Osteoblast (primary cell): ENCODE measurements at places on chromosomes 2 and 18.

GRCh38 chr2:20723543-20723942, 56.6 kb downstream of the GDF7 start:
- peak; percentile 41 for DNase-seq

DNA sequence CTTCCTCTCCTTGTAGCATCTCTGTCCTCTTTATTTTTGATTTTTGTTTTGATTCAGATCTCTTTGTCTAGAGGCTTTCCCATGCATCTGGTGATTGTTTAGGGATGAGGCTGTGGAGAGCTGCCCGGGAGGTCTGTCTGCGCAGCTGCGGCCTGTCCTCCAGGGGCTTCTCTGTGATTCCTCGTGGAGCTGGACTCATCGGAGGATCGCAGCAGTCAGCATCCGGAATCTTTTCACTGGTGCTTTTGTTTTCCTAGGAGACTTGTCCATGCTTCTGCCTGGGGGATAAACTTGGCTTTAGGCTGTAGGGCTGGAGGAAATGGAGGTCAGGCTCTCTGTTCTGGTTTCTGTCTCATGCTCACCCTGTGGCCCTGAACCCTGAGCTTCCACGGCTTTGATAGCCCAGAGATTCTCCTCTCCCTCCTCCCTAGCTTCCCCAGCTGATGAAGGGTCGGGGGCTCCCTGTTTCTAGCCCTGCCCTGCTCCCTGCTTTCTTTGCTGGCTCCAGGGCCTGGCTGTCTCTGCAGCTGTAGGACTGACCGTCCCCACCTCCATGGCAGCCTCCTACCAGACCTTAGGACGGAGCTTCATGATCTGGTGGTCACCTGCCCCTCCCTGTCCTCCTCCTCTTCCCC, 35.5 kb downstream of the ZNF532 start:
- no peak for DNase-seq

- DNase-seq = peak; percentile 84
Observed at GRCh38 chr2:207467716-207468347, 61.9 kb upstream of the CREB1 start.

GRCh38 chr2:157696036-157696435, 67.4 kb upstream of the ACVR1C start:
- peak; percentile 69 for DNase-seq

- DNase-seq = no peak
Observed at GRCh38 chr2:151841047-151841424, 12.8 kb upstream of the ARL5A start.

- no peak for DNase-seq
Observed at GRCh38 chr18:6830916-6831315, 101.4 kb downstream of the ARHGAP28 start.

DNA sequence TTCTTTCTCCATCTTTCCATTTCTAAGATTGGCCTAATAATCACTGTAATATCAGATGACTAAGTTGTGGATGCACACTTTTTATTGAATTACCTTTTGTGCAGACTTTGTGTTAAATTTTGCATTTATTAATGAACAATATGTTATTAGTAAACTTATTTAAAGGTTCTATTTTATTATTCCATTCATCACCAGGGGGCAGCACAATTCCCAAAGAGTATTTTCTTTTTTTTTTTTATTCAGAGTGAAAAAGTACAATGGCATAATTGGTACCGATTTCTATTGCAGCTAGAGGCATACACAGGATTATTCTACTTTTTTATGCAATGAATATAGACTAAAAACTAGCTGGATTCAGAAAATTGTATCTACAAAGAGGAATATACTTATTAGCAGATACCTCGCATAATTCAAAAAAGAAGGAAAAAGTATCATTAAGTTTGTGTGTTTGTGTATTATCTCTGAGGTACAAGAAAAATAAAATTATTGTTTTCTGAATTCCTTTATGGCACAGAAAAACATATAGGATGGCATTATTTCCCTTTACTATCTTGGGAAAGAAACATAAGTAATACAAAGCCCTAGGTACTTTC, 390.6 kb downstream of the ERBB4 start:
- DNase-seq = no peak
